ENCODE measurements at places on chromosomes 1 and 21. TPM values are rescaled to one million over a fixed set of nuclear protein-coding genes. Genes with fewer than 3 reads are reported as not detected.

Gene FRRS1
- 23.9 TPM for total RNA-seq

Gene PRPF38A
- total RNA-seq: 9.6 TPM

Gene AVPR1B
- total RNA-seq: not detected

Gene XPR1
- total RNA-seq: 60.2 TPM

Gene DIRAS3
- 0.07 TPM for total RNA-seq

Gene KRTAP10-12
- total RNA-seq: not detected

Gene RNF223
- 2.6 TPM for total RNA-seq

Gene MFN2
- 105 TPM for total RNA-seq

Gene FAM72C
- total RNA-seq: not detected

Gene FCRL1
- total RNA-seq: not detected

Gene BACE2
- total RNA-seq: 116 TPM

Gene TMEM125
- 15.4 TPM for total RNA-seq

Gene GJA9
- total RNA-seq: under 0.01 TPM

Gene NECAP2
- total RNA-seq: 78.9 TPM

Gene HUNK
- total RNA-seq: 0.07 TPM

Gene NOS1AP
- total RNA-seq: under 0.01 TPM
